ENCODE measurements at places on chromosomes 1 and 21.

- no peak for DNase-seq
Observed at GRCh38 chr1:19893687-19894086, 11.5 kb downstream of the OTUD3 start.

- DNase-seq = no peak
Observed at GRCh38 chr1:232283864-232284263, 346.1 kb downstream of the SIPA1L2 start.

- no peak for DNase-seq
Observed at GRCh38 chr1:41608211-41608610, 123.7 kb upstream of the EDN2 start.

- DNase-seq = no peak
Observed at GRCh38 chr1:223706077-223706973, 6.0 kb upstream of the CAPN2 start.

GRCh38 chr1:4027492-4028138 lies 127.5 kb upstream of the C1orf174 start:
- DNase-seq = no peak

DNA sequence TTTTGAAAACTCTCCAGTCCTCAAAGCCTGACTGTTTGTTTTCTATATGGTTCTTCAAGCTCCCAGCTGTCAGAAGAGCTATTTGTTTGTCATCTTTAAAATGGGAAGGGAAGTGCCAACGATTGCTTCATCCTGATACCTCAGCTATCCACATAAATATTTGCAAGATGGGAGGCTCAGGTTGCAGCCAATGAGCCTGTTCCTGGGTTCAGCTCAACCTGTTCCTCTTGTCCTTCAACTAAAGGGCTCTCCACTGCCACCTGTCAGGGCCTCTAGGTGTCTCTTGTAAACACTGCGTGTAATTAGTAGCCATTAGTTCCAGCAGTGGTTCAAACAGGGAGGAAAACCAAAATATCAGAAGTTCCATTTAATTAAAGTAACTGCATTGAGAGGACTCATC lies 445.1 kb downstream of the AJAP1 start:
- DNase-seq = no peak

DNA sequence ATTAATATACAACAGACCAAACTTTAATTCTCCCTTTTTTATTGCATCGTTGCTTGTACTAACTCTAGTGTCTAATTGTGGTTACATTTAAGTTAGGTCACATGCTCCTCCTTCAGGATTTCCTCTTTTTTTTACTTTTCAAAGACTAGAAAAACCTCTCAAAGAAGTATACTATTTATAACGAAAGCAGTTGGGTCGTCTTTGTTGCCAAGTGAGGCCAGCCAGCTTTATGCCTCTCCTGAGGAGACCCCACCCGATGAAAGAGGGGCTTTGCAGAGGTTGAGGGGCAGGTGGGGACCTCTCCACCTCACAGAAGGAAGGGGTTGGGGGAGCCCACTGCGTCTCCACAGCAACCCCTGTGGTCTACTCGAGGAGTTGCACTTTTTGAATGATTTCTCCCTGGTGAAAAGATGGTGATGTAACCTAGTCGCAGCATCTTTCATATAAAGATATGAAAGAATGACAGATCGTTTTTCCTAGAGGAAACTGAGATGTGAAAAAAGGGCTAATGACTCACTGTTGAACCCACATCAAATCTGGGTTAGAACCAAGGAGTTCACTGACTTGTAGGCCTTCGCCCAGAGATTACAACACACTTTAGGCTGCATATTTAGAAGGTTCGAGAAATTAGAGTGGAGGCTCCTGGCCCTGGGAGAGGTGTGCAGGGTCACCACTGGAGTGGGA lies 6.4 kb downstream of the TGFB2 start:
- no peak for DNase-seq

DNA sequence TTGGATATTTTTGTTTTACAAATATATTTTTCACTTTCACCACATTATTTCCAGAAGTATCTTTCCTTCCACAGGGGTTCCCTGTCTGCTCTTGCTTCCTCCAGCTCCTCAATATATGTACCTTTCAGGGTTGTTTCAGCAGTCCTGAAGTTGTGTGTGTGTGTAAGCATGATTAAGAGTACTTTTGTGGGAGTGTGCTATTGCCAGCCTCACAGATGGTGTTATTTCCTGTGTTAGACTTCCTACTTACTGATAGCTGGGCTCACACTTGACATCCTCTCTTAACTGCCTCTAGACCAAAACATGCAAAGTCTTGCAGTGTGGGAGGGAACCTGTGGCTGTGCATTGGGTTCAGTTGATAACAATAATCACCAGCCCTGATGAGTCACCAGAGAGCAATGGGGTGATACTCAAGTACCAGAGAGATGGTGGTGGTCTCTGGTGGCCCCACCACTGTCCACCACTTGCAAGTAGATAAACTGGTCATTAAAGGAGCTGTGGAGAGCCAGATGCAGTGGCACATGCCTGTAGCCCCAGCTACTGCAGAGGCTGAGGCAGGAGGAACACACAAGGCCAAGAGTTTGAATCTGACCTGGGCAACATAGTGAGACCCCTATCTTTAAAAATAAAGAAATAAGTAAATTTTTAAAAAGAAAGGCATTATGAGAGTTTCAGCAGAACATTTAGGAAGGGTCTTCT lies 126.7 kb downstream of the NR5A2 start:
- DNase-seq = no peak

DNA sequence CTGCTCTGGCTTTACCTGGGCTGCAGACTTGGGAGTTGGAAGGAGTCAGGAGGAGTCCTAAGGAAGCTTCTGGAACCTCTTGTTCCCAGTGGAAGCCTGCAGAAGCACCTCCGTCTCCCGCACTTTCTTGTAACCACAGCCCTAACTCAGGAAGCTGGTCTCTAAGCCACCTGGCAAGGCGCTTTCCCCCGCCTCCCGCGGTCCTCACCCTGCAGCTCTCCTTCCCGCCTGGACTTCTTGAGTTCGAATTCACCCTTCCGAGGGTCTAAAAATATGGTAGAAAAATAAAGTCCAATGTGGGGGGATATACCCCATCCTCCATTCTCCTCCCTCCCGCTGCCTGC lies 15.1 kb downstream of the PAX7 start:
- DNase-seq = no peak

DNA sequence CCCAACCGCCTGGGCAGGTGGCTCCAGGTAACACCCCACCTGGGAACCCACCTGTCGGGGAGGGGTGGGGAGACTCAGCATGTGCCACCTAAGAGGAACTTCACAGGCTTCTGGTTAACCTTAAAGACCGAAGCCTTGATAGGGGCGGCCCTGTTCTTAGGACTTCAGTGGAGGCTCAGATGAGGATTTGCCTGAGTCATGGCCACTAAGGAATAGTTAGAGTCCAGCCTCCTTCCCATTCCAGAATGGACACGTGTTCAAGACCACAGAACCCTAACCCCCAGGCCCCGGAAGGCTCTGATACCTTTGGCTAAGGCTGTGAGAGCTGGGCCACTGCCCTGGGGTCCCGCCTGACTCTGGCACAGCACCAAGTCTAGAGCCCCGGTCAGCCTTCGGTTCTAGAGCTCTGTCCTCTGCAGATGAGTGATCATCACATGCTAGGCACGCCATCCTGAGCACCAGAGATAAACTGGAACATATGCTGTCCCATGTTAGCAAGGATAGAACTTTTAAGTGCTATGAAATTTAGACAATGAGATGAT lies 20.3 kb downstream of the PADI6 start:
- no peak for DNase-seq

GRCh38 chr1:226063977-226064815 lies 1.7 kb downstream of the H3-3A start:
- peak; percentile 18 for DNase-seq

GRCh38 chr1:245710961-245711903 lies 556.4 kb downstream of the KIF26B start:
- DNase-seq = no peak

GRCh38 chr1:82321794-82322193 lies 521.1 kb downstream of the ADGRL2 start:
- DNase-seq = no peak

- peak; percentile 59 for DNase-seq
Observed at GRCh38 chr1:11806307-11806936, 431 bp downstream of the CLCN6 start.

- no peak for DNase-seq
Observed at GRCh38 chr1:69613414-69613813, 45.7 kb downstream of the LRRC7 start.
